Adipocyte (in vitro differentiated cells): ENCODE measurements at places on chromosomes 3 and 15.

GRCh38 chr3:170431054-170431453, 12.4 kb downstream of the CLDN11 start:
- DNase-seq: no peak

- no peak for DNase-seq
These were observed 40.2 kb downstream of the TRANK1 start for GRCh38 chr3:36904641-36905040.

DNA sequence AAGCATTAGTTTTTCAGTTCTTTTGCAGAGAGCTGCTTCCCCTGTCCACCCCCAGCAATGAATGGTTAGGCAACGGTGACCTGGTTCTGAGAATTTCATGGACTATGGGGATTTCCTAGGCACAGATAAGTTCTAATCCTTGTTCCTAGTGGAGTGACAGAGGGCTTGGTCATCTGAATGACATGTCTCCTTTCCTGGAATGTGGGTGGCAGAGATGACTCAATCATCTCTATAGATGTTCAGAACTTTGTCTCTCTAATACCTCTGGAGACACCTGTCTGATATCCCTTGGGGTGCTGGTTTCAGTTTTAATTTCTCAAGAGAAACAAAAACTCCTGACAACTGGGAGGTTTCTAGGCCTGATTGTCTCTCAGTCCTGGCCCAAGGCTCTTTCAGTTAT, 10.4 kb downstream of the PLA2G4E start:
- DNase-seq: peak; percentile 2

- DNase-seq: no peak
These were observed 524.3 kb downstream of the GBE1 start for GRCh38 chr3:81237181-81237580.

DNA sequence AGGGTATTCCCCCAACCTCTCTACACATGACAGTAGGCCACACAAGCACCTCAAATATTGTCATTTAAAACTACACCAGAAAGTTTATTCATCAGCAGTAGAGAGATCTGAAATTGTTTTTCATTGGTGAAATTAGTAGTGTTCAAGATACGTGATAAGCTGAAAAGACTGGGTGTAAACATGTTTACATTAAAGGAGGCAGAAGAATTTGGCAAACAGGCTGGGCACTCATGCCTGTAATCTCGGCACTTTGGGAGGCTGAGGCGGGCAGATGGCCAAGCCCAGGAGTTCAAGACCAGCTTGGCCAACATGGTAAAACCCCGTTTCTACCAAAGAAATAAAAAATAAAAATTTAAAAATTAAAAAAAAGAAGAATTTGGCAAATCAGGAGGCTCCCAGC, 255.6 kb downstream of the FOXP1 start:
- DNase-seq: no peak

DNA sequence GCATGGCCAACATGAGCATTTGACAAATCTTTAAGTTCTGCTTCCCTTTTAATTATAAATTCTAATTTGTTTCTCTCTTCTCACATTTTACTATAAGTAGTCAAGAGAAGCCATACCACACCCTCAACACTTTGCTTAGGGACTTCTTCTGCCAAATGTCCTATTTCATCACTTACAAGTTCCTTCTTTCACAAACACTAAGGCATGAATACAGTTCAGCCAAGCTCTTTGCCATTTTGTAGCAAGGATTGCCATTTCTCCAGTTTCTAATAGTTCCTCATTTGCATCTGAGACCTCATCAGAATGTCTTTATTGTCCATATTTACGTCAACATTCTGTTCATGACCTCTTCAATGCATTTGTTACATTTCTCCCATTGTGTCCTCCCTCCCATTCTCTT, 29.4 kb downstream of the SLC22A14 start:
- no peak for DNase-seq
